ENCODE measurements at places on chromosomes 2 and 18.

- DNase-seq: no peak
Measured at GRCh38 chr2:168939918-168940317, 38.8 kb downstream of the G6PC2 start.

GRCh38 chr18:58335223-58335622 lies 291.2 kb downstream of the NEDD4L start:
- DNase-seq: peak; percentile 38

GRCh38 chr2:235569837-235570236 lies 76.0 kb downstream of the AGAP1 start:
- DNase-seq: no peak

DNA sequence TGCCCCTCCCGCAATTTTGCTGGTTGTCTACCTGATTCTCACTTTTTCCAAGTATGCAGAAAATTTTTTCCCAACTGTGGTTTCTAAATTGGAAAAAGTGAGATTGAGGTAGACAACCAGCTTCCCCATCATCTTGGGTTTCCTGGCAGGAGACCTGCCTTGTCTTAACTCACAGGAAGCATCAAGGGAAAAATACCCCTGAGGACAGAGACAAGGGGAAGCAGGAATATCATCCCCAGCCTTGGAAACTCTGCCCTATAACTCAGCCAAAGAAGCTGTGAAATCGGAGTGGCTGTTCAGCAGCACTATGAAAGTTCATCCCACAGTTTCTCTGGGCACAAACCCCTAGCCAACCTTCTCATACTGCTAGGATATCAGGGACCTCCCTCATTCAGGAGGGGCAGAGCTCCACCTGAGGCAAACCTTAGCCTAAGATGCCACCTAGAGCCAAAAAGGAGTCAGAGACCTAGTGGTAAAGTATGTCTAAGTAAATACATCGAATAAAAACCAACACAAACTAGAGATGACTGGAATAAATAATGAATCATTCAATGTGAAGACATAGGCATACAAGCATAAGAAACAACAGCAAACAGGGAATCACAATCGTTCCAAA lies 68.2 kb downstream of the ZSWIM2 start:
- peak; percentile 61 for DNase-seq

DNA sequence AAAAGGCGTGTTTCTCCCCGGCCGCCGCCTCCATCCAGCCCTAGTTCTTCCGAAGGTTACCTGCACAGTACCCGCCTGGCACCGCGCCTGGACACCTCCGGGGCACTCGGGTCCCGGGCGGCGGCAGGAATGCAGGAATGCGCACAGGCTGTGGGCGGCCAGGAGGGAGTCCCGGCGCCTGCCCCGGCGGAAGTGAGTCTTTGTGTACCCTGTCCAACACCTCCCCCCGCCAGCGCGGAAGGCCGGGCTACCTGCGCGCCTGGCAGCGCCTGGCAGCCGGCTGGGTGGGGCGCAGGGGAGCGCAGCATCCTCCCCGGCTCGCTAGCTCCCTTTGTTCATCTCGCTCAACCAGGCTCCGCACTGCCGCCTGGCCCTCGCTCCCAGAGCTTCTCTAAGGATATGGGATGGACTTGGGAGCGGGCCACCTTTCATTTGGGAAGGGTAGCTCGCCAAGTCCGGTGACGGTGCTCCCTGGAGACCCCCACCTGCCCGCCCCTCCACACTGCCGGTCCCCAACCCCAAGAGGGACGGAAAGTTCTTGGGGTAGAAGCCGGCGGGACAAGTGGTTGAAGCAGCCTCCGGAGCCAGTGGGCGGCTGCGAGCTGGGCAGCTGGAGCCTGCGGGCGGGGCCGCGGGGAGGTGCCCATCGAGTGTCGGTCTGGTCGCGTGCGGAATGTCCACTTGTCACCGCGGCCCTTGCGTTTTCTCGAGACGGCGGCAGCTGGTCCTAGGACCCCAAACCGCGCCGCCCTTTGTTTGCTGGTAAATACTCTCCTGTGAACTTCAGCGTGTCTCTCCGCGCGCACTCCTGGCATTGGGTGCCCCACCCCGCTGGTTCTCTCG lies 1.2 kb upstream of the ST6GAL2 start:
- peak; percentile 79 for DNase-seq

DNA sequence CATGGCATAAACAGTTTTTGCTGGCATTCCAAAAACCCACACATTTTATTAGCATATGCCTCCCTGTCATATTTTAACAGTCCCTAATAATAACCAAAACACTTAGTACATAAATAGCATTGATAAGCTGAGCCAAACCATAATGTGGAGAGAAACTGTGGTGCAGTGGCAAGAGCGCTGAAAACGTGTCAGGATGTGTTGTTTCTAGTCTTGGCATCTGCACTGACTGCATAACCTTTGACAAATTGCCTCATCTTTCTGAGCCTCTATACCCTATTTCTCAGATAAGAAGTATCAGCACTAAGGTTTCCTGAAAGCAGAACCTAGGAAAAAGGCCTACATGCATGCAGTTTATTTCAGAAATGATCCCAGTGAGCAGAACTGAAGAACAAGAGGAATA lies 41.4 kb downstream of the RAD51AP2 start:
- DNase-seq: no peak

DNA sequence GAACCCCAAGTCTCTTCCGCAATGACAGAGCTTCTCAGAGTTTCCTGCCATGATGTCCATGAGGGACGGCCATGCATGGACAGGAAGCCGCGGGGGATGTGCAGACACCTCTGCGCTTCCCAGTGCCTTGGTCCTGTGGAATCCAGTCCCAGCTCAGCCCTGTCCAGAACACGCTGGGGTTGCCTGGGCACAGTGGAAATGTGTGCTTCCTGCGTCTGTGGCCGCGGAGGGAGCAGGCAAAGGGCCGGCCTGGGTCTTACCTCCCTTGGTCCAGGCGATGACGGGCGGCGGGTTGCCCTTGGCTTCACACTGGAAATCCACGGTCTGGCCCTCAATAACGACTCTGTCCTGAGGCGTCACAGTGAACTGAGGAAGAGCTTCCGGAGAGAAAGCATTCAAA lies 79.6 kb downstream of the PXDN start:
- DNase-seq: no peak

GRCh38 chr2:238389988-238390589 lies 36.6 kb upstream of the ASB1 start:
- DNase-seq: peak; percentile 92

- no peak for DNase-seq
Measured at GRCh38 chr2:197204519-197205250, 105.9 kb downstream of the ANKRD44 start.

DNA sequence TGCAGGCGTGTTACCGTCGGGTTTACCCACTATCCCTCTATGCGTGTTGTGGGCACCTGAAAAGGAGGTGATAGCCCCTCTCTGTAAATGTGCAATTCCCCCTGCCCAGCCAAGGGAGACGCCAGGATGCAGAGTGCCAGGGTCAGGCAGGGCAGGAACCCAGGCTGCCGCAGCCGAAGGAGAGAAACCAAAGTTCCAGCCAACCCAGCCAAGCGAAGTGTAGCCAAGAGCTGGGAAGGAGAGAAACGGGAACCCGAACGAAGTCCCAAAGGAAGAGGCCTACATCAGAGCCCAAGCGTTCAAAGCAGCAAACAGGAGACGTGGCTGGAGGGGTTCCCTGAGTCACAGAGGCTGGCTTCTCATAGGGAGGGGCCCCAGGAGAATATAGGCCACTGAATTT lies 24.2 kb upstream of the SPR start:
- no peak for DNase-seq
